Eye (tissue), 1 donor: ENCODE measurements at places on chromosomes 16 and 17.

GRCh38 chr17:66002812-66003211 lies 189.1 kb downstream of the CEP112 start:
- DNase-seq = no peak

DNA sequence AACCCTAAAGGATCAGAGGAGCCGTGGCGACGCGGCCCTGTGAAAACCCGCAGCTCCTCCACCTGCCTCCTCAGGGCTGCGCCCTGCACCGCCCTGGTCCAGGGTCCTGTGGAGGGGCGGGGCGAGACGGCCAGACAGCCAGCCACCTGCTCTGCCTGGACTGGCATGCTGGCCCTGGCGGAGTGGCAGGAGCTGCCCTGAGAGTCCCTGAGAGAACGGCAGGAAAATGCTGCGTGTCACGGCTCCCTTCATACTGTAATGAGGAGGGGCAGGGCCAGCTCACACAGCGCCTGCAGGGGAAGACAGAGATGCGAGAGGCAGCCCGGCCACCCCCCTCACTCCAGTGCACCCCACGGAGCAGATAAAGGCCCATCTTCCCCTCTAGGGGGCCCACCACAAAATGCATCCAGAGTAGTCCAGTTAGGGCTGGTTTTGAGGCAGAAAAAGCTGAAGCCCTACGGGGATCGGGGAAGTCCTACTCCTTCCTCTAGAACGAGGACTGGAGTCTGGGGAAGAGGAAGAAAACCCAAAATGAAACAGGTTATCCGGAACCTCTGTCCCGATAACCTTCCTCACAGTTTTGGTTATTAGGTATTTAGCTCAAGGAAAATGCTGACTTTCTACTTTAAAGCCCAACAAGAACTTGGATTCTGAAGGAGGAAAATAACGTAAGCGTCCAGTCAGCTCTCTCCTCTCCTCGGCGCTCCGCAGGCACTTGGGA lies 97.6 kb upstream of the DNAH17 start:
- DNase-seq = no peak

DNA sequence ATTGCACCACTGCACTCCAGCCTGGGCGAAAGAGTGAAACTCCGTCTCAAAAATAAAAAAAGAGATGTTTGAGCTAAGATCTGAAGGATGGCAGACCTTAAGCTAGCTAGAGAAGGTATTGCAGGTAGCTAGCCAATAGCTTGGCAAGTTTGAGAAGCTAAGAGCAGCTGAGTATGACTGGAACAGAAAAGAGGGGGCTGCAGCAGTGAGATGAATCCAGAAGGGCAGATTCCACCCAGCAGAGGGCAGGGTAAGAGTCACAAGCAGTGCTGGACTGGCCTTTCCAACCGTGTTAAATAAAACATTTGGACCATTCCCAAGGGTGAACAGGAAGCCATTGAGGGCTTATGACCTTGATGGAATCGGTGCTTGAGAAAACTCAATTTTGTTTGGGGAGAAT lies 5.7 kb upstream of the PHAF1 start:
- DNase-seq = peak; percentile 51

DNA sequence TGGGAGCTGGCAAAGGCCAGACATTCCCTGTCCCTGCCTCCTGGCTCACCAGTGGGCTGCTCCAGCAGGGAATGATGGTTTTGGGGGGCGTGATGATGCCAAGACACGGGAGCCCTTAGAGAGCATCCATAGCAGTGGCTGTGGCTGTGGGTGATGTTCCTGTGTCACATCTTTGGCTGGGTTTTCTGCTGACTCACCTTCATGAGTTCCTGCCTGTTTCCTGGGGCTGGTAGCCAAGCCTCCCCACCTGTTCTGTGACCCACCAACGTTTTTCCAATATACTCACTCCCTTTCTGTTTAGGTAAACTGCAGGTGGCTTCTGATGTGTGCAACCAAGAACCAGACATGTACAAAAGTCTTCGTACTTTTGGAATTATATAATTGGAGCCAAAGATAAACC lies 16.5 kb upstream of the NF1 start:
- no peak for DNase-seq

DNA sequence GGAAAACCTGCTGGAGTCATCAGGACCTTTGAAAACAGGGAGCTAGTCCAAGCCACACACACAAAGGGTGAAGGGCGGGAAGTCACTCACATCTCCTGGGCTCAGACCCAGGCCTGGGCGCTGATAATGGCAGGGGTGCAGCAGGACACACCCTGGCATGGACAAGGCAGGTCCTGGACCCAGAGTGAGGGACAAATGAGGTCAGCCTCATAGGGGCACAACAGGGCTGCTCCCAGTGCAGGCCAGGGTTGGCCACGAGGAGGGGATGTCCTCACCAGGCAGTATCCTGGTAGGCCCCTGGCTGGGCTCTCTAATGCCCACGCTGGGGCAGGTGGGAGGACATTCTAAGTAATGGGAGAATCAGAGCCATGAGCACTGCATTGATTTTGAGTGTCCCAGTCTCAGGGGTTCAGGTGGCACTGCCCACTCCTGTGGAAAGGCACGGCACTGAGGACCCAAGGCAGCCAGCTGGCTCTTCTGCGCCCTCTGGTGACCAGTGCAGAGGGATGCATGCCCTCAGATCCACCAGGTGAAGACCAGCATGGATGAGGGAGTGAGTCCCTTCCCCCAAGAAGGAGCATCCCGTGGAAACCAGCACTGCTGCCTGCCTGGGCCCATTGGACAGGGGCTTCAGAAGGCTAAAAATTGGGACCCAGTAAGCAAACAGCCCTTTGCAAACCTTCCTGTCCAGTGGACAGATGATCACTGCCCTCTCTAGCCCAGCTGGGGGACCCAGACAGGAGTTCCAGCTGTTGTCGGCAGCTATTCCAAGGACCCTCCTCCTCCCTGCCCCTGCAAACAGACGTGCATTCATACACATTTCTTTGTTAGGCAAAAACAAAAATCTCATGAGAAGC lies 23.4 kb upstream of the SREBF1 start:
- DNase-seq = peak; percentile 87

DNA sequence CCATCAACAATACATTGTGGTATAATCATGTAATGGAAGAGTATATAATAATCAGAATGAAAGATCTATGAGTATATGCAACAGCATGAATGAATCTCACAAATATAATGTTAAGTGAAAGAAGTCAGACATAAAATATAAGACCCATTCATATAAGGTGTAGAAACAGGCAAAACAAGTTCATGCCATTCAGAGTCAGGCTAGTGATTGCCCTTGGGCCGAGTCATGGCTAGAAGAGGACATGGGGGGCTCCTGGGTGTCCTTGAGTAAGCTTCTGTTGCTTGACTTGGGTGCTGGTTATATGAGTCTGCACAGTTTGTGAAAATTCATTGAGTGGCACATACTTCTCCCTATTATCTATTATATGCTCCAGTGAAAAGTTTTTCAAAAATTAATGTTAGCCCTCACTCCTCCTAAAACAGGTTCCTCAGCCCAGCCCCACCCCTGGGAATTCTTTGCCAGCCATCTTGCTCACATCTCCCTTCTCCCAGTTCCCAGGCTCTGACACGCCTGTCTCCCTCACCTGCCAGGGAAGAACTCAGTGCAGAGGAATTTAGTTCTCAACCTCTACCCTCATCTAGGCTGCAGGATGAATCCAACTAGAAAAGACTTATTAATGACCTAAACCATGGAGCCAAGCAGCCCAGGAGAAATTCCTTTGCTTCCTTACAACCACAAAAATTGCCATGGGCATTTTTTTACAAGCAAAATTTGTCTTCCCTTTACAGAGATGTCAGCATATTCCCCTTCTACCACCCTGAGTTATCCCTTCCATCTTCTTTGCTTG lies 52.4 kb upstream of the NFAT5 start:
- no peak for DNase-seq

DNA sequence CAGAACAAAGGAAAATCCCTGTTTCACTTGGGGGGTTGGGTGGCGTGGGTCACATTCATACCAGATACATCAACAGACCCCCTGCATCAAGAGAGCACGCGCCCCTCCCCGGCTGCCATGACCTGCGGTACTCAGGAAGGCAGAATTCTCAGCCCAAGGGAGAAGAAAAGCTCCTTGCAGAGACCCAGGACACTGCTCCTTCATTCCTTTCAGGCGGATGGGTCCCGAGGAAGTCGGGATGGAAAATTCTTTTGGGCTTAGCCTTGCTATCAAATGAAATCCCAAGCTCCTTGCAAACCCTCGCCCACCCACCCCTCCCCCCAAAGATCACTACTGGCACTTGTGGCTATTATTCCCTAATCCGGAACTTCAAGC lies 40.6 kb downstream of the HIC1 start:
- no peak for DNase-seq

DNA sequence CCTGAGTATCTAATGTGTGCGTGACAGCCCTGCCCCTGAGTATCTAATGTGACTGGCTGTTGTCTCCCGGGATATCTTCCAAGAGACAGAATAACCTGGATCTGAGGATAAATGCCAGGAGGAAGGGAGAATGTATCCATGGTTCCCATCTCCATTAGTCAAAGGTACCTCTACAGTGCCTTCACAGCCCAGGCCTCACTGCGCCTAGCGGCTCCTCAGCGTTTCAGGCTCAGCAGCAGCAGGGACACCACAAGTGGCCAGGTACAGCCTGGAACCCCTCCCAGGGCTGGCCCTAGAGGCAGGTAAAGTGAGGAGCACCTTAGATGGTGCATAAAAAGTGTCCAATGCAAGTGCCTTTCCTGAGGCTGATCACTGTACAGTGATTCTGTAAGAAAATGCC lies 32.0 kb downstream of the SOCS3 start:
- DNase-seq = no peak

DNA sequence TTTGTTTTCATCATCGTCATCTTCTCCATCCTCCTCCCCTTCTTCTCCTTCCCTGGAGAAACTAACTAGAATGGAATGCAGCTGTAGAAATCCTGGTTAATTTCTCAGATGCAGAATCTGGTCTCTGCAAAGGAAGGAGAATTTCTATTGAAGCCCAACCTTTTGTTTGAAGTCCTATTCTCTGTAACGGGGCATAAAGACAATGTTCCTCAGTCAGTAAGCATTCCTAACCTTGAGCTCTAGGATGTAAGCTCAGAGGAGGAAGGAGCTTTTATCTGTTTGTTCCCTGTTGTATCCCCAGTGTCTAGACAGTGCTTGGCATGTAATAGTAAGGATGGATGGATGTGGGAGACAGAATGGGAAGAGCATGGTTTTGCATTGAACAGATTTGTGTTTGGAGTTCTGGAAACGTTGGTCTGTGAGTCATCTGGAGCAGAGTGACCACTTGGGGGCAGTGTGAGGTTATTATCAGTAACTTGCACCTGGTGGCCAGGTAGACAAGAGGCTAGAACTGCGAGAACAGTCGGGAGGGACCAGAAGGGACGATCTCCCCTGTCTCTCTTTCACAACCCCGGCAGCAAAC lies 363.7 kb downstream of the SNX29 start:
- no peak for DNase-seq

DNA sequence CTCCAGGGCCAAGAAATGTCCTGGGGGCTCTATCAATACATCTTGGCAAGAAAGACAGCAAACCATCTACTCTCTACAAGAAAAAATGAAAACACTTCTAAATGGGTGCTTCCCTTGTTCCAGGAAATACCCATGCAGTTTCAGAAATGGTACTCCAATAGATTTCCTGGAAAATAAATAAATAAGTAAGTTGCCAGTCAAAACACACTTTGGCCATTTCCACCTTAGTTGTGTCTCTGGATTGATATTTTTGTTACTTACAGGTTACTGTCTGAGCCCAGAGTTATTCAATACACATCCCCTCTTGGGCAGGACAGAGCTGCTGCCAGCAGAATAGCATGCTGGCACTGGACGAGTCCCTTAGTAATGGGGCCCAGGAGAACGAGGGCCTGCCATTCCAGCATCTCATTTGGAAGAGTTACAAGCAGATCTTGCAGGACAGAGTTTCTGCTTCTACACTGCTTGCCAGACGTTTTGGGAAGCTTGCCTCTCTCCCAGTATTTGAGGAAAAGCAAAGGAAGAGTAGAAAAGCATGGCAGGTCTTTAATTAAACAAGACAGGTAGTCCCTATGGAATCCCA lies 100.5 kb downstream of the SMG6 start:
- DNase-seq = no peak

DNA sequence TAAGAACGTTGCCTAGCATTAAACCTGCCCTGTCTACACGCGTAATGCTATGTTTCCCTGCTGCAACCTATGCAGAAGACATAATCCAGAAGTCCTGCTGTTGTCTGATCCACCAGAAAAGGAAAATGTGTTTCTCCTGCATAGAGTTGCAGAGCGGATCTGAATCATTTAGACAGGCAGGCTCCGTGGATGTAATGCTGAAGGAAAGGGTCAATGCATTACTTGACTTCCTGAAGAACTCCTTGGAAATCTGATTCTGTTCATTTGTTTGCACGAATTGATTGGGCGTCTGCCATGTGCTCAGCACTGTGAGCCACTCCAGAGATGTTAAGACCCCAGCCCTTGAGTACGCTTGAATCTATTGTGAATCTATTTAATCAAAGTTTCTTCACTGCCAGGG lies 83.4 kb downstream of the FOXL1 start:
- peak; percentile 59 for DNase-seq

DNA sequence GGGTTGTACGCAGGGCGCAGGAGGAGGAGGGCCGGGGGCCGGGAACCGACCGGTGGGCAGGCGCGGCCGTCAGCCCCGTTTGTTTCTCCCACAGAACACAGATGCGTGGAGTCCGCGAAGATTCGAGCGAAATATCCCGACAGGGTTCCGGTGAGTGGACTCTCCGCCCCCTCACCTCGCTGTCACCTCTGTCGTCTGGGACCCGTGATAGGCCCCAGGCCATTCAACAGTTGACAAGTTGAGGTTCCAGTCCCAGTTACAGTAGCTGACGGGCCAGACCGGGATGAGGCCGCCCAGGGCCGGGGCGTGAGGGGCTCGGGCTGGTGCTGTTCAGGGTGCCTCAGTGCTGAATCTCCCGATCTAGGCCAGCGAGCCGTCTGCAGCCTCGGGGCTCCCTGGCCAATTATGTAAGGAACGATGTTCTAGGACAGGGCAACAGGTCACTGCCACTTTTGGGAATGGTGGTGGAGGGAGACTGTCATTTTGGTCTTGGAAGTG lies 628 bp downstream of the GABARAPL2 start:
- DNase-seq = no peak

- DNase-seq = no peak
Observed at GRCh38 chr16:49482690-49483089, 109.1 kb downstream of the C16orf78 start.

GRCh38 chr16:83296505-83296904 lies 511.3 kb upstream of the HSBP1 start:
- no peak for DNase-seq
